ENCODE measurements at places on chromosomes 16 and 17. TPM values are rescaled to one million over a fixed set of nuclear protein-coding genes. Genes with fewer than 3 reads are reported as not detected.

DNA sequence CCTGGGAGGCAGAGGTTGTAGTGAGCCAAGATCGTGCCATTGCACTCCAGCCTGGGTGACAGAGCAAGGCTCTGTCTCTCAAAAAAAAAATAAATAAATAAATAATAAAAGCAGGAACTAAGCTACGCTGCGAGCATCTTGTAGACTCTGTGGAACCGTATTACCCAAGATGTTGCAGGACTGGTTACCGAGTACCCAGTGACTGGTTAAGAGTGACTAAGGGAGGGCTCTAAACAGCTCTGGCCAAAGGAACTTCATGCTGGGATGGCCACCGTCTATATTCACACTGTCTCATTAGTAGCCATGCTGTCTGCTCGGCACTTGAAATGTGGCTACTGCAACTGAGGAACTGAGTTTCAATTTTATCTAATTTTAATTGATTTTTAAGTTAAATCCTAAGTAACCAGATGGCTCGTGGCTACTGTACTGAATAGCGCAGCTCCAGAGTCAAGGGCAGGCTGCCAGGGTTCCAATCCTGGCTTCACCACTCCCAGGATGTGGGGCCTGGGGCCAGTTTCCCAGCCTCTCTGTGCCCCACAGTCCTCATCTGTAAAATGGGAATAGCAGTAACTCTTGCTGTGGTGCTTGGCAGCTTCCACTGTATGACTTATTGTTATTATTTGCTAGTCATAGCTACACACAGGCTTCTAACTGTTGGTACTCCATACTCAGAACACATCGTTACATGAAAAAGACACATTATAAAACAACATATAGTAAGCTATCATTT is 3.0 kb downstream of the NTAN1 start:
- no peak for DNase-seq

DNA sequence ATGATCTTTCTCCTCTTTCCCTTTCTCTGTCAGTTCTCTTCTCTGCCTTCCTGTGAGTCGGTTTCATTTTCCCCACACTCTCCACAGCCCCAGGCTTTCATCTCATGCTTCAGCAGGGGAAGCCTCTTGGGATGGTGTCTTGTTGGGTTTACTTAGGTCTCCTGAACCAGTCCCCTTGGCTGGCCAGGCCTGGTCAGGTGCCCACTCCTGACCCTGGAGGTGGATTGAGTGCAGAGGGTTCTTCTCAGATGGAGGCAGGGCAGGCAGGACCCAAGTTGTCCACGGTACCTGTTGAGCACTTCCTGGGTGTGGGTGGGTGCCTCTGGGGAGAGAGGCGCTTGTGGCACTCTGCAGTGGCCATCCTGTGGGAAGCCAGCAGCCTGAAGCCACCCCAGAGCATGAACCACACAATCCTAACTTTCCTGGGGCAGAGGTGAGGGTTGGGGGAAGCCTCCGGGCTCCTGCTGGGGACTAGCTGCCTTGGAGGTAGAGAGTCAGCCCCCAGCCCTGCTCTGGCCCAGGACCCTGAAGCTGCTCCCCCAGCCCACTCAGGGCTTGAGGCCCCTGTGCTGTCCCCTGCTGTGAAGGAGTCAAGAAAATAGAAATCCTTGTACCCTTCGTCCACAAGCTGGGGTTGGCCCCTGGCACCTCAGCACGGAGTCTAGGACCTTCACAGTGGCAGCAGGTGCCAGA is 2.0 kb upstream of the RAP1GAP2 start:
- no peak for DNase-seq

DNA sequence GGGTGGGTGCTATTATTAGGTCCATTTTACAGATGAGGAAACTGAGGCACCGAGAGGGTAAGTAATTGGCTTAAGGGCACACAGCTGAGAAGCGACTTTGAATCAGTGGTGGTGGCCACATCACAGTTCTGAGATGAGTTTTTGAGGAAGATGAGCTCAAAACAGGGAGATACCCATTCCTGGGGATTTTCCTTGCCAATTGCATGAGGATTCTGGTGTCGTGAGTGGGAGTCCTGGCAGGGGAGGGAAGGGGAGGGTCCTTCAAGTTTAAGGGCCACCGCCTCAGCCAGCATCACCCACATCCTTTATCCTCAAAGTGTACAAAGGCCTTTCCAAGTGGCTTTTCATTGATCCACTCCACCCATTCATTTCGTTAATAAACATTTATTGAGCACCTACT is 45.3 kb downstream of the IL21R start:
- DNase-seq, result no peak

- no peak for DNase-seq
These were observed 96.2 kb downstream of the ASIC2 start for GRCh38 chr17:33196883-33197282.

GRCh38 chr17:74987909-74988711 is 678 bp downstream of the CDR2L start:
- peak; percentile 56 for DNase-seq

GRCh38 chr17:74603037-74603635 is 11.1 kb upstream of the CD300LD start:
- DNase-seq, result no peak

- no peak for DNase-seq
These were observed 18.6 kb upstream of the MNT start for GRCh38 chr17:2419486-2419885.

GRCh38 chr17:60395508-60396065 is 3.7 kb upstream of the USP32 start:
- no peak for DNase-seq

- no peak for DNase-seq
These were observed 184.9 kb downstream of the SEC14L1 start for GRCh38 chr17:77325577-77326075.

RHBDF1 gene
- total RNA-seq, result 3.0 TPM

DNAI2 gene
- total RNA-seq, result not detected

HASPIN gene
- total RNA-seq, result 0.62 TPM

B3GNT9 gene
- total RNA-seq, result 1.2 TPM

KRT20 gene
- total RNA-seq, result not detected
